ENCODE measurements at places on chromosomes 5 and 9.

- no peak for DNase-seq
Measured at GRCh38 chr5:105740242-105740641, 1930.5 kb downstream of the EFNA5 start.

GRCh38 chr9:132087438-132088030, 7.9 kb upstream of the MED27 start:
- DNase-seq, result no peak

DNA sequence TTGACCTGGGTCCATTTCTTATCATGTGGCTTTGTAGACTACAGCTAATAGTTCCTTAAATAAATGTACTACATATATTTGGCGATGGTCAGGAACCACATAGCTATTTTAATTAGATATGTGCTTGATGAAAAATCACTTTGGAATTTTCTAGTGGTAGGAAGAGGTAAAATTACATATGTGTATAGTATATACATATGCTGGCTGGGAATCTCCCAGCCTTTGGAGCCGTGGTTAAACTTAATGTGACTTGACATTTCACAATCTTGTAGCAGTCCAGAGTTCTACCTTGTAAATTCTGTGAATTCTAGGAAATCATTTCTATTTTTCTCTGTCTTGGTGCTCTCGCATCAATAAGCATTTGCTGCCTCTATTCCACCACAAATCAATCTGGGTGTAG, 565.0 kb downstream of the DMRTA1 start:
- DNase-seq, result no peak

DNA sequence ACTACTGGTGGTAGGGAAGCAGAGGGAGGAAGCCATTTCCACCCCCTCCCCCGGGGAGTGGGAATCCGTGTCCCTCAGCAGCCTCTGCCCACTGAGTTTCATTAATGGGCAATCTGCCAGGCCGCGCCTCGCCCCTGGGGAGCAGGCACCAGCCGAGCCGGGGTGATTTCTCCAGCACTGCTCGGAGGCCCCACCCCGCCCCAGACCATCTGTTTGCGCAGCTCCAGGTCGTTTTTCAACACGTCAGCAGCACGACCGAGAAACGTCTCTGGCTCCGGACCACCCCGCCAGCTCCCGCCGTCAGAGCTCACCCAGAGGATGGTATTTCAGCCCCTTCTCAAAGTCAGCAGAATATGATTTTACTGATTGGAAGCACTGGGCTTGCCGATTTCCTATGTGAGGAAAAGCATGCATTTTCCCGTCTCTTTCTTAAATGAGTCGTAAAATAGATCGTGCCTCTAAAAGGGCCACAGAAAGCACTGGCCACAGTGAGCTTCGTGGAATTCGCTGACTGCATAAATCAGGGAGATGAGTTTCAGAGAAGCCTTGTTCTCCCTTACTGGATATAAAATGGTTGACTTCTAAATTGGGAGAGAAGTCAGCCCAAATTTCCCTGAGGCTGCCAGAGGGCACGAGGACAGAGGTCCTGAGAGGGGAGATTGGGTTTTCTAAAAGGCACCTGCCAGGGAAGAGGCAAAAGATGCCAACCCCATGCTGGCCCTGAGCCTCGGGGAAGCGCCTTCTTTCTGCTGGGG, 47.0 kb downstream of the OLFM1 start:
- DNase-seq, result no peak

GRCh38 chr9:86445671-86446070, 91.5 kb upstream of the TUT7 start:
- no peak for DNase-seq

- no peak for DNase-seq
Measured at GRCh38 chr5:39570403-39571027, 145.7 kb upstream of the DAB2 start.

Measured in H54 (cell line).